ENCODE measurements at places on chromosomes 1 and 21. TPM values are rescaled to one million over a fixed set of nuclear protein-coding genes. Genes with fewer than 3 reads are reported as not detected.

Gene OPTC
- total RNA-seq = not detected

Gene LAMC2
- total RNA-seq = not detected

Gene LCE2A
- not detected for total RNA-seq

GRCh38 chr1:38006008-38006828 lies 904 bp upstream of the FHL3 start:
- no peak for DNase-seq
- H3K27me3 ChIP-seq = 0 out of 2 replicates have a peak, but pooled peaks cover 4% of the 10 kb centered on the region
- H3K36me3 ChIP-seq = no peaks in the 10 kb centered on the region
- peaks cover 10% of the 10 kb centered on the region for H3K4me1 ChIP-seq
- H3K27ac ChIP-seq = no peak overlapping the region

GRCh38 chr21:41769933-41770332 lies 3.1 kb upstream of the RIPK4 start:
- H3K4me1 ChIP-seq = no peaks in the 10 kb centered on the region
- no peaks in the 10 kb centered on the region for H3K36me3 ChIP-seq
- H3K27ac ChIP-seq = no peak overlapping the region
- no peak overlapping the region for H3K4me3 ChIP-seq

DNA sequence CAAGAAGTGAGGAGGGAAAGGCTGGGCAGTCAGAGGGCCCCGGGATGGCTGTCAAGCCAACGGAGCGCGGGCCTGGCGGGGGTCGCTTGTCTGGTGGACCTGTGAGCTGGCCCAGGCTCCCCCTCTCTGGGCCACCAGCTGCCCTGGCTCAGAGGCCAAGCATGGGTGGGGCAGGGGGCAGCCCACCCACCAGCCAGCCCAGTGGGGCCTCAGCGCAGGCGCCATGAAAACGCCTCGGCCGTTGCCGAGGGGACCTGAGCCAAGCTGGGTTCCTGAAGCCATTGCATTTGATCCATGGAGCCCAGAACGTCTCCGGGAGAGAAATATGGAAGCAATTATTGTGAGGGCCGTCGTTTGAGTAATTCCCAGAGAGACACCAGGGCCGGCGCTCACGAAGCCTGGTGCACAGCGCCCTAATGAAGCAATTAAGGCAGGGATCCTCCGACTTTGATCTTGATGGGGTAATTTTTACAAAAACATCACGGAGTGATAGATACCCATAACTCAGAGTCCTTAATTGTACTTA lies 90.5 kb upstream of the TTC34 start:
- no peaks in the 10 kb centered on the region for H3K27me3 ChIP-seq
- H3K36me3 ChIP-seq = no peaks in the 10 kb centered on the region
- no peak overlapping the region for H3K27ac ChIP-seq
- no peaks in the 10 kb centered on the region for H3K4me1 ChIP-seq
- no peak for DNase-seq

DNA sequence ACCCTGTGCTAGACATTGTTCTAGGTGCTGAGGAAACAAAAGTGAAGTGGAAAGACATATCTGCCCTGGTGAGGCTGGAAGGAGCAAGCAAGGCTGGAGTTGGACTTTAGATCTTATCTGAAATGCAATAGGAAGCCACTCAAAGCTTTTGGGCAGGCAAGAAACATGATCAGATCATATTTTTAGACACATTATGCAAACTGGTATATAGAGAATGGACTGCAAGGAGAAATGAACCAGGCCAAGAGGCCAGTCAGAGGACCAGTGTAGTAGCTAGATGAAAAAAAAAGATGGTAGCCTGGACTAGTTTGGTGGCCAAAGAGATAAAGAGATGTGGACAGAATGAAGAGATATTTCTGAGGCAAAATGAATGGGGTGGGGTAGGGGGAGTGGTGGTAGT lies 46.3 kb downstream of the CCN1 start:
- peaks cover 5% of the 10 kb centered on the region for H3K4me1 ChIP-seq
- H3K4me3 ChIP-seq = no peak overlapping the region
- DNase-seq = no peak
- H3K27ac ChIP-seq = no peak overlapping the region
- H3K27me3 ChIP-seq = no peaks in the 10 kb centered on the region

- H3K4me3 ChIP-seq = no peak overlapping the region
- no peak overlapping the region for H3K27ac ChIP-seq
- H3K4me1 ChIP-seq = no peaks in the 10 kb centered on the region
Observed at GRCh38 chr1:220750131-220750515, 2.0 kb downstream of the MTARC2 start.

DNA sequence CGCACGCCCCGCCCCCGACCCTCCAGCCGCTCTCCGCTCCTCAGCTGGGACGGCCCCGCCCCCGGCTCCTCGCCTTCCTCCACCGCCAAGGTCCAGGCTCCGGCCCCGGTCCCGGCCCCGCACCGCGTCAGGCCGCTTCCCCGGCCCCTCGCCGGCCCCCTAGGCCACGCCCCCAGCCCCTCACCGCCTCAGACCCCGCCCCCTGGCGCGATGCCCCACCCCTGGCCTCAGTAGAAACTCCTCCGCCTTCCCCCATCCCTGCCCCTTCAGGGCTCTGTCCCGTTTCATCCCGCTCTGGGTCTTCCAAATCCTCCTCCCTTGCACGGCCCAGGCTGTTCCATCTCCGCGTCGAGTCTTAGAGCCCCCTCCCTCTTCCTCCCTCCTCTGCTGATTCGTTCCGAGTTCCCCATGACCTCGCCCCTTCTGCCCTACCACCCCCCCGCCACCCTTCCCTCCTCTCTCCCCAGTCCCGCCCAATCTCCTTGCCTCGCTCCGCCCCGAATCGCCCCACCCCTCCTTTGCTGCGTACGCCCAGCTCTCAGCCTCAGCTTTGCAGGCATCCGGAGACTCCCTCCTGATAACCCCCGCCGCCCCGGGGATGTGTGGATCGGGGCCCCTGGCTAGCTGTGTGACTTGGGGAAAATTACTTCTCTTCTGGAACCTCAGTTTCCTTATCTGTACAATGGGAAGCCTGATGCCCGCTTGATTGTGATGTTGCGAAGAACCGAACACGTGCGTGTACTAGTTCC lies 448 bp upstream of the ASAP3 start:
- H3K27ac ChIP-seq = no peak overlapping the region
- H3K27me3 ChIP-seq = no peaks in the 10 kb centered on the region
- DNase-seq = peak; percentile 94
- peaks cover 24% of the 10 kb centered on the region for H3K4me1 ChIP-seq
- H3K36me3 ChIP-seq = no peaks in the 10 kb centered on the region

GRCh38 chr1:156167536-156167935 lies 14.2 kb downstream of the SEMA4A start:
- H3K36me3 ChIP-seq = no peaks in the 10 kb centered on the region
- no peak overlapping the region for H3K27ac ChIP-seq
- H3K27me3 ChIP-seq = no peaks in the 10 kb centered on the region
- DNase-seq = no peak
- H3K4me1 ChIP-seq = no peaks in the 10 kb centered on the region

All from Karpas-422 (cell line).